ENCODE measurements at places on chromosomes 16 and 17.

GRCh38 chr17:59342681-59343131 lies 11.3 kb downstream of the YPEL2 start:
- DNase-seq: no peak

- no peak for DNase-seq
Observed at GRCh38 chr17:75326226-75326848, 37.1 kb upstream of the SLC25A19 start.

DNA sequence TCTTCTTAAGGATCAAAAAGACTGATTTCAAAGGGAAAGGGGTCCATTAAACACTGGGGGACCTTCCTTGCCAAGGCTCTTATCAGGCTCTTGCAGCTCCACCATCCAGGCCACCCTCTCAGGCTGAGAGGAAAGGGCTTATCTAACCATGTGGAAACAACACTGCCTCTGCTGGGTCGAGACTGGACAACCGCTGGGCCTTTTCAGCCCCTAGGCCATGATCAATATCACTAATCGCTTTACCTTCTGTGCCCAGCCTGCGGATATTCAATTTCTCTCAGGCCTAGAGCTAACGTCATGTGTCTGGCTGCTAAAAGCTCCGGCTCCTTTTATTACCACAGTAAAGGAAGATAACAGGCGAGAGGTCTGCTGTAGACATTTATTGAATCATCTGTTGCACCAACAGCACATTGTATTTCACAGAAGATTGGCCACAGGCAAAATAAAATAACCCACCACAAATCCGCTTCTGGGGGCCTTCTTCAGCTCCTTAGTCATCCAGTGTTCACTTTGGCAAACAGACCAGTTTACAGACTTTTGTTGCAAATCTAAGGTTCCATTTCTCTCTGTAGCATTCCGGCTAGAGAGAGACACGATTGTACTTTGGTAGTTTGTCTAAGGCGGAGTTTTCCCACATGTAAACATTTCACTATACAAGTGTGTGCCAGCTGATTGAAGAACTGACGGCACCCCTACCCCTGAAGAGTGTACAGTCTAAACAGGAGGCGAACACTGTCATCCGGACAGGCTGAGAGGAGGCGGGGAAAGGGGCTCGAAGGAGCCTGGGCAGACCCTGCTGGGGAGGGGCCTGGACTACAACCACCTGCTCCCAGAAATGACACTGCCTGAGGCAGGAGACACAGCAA lies 13.9 kb downstream of the CYB561 start:
- DNase-seq: no peak

DNA sequence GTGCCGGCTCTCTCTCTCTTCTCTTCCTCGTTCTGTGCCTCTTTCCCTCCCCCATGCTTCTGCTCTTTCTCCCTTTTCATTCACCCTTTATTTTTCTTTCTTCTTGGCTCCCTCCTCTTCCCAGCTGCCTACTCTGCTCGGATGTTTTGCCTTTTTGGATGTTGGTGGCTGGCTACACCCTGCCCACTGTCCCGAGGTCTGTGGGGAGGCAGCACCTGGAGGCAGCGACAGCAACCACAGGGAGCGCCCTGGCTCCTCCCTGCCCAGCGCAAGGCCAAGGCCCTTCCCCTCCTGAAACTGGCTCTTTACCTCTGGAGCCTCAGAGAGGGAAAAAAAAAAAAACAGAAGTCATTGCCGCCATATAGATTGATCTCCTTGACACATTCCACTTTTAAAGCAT lies 20.0 kb downstream of the CLUAP1 start:
- no peak for DNase-seq

DNA sequence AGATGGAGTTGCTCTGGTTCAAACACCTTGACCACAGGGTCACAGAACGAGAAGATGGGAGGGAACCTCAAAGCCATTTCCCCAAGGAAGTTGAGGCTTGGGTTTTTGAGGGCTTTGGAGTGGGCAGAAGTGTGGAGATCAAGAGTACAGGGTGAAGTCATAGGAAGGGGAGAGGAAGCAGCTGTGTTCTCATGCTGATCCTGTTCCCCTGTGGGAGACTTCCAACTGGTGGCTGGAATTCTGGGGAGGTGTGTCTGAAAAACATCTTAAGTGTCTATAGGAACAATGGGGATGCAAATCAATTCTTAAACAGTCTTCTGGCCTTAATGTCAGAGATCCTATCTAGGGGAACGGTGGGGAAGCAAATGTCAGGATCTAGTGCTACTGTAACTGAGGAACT lies 38.8 kb upstream of the HSBP1 start:
- DNase-seq: no peak

DNA sequence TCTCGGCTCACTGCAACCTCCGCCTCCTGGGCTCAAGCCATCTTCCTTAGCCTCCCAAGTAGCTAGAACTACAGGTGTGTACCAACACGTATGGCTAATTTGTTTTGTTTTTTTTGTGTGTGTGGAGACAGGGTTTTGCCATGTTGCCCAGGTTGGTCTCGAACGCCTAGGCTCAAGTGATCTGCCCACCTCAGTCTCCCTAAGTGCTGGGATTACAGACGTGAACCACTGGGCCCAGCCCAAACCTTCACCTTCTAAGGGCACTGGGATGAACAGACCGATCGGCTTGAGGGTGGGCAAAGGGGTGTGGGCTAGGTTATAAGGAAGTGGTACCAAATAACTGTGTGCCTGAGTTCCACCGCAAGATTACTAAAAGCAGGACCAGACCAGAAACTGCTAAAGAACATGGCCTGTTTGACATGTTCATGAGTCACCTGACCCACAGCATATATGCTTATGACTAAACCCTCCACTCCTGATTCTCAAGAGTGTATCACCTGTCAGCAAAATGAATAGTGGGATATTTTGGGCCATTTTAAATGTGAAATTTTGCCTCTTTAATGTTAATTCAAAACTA lies 8.1 kb downstream of the TMEM97 start:
- no peak for DNase-seq

- no peak for DNase-seq
Observed at GRCh38 chr16:80028581-80029380, 428.2 kb upstream of the MAF start.

GRCh38 chr16:578870-579405 lies 9.2 kb downstream of the PIGQ start:
- DNase-seq: no peak

- DNase-seq: no peak
Observed at GRCh38 chr17:46738544-46738943, 79.9 kb downstream of the WNT3 start.

- no peak for DNase-seq
Observed at GRCh38 chr17:70343114-70343513, 173.8 kb downstream of the KCNJ2 start.

GRCh38 chr17:61127960-61128359 lies 271.7 kb upstream of the TBX2 start:
- DNase-seq: no peak

- DNase-seq: no peak
Observed at GRCh38 chr16:56282451-56282850, 91.2 kb downstream of the GNAO1 start.

GRCh38 chr17:82330322-82331239 lies 3.0 kb downstream of the SECTM1 start:
- peak; percentile 46 for DNase-seq

- no peak for DNase-seq
Observed at GRCh38 chr17:73351764-73352163, 40.0 kb upstream of the CDC42EP4 start.

GRCh38 chr16:4802659-4803287 lies 340 bp upstream of the ROGDI start:
- DNase-seq: peak; percentile 70

DNA sequence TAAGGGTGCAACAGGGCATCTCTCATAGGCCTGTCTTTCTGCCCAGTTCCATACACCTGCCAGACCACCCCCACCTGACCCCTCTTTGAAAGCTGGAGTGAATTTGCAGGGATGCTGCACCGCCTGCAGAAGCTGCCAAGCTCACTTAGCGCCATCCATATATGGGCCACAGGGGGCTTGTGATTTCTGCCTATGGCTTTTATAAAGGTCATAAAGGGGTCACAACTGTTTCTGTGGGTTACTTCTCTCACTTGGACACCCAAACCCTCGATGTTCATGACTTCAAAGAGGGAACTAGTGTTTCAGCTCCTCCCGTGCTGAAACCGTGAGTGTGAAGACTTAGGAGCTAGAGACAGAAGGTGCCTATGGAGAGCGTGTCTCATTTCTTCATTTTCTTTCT lies 23.9 kb upstream of the MEAK7 start:
- no peak for DNase-seq

DNA sequence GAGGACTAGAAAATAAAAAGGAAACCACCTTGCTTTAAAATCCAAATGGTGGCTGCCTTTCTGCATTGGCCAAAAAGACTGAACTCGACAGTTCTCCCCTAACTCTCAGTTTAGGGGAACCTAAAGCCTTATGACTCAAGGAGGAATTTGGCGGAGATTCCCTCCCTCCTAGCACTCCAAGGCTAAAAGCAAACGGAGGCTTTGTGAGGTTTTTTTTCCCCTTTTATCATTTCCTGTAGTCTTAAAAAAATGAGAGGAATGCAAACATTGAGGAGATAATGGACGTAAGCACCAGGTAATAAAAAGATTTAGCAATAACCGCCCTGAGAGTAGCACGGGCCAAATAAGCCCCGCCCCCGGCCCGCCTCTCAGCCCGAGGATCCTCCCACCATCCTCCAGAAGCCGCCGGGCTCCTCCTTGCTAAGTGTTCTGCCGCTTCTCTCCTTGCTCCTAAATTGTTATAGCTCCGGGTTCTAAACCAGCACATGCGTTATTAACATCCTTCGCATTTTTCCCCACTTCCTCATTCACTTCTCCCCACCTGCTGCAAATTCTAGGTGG lies 5.8 kb upstream of the KIFC3 start:
- no peak for DNase-seq

- no peak for DNase-seq
Observed at GRCh38 chr16:14018851-14019250, 52.3 kb upstream of the MRTFB start.

DNA sequence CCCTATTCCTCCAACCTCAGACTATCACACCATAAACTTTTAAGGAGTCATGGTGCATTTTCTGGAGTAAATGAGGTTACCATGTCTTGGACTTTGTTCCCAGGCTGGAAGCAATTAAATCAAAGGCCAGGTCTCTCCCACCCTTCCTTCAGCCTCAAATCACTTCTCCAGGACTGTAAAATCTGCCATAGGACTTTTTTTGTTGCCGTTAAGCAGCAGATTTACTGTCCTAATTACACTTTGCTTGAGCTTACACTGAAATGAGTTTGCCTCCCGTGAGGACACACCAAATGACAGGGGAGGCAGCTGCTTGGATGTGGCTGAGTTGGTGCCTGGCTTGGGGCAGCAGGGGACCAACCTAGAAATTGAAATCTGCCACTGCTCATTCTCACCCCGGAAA lies 14.7 kb downstream of the DCAKD start:
- no peak for DNase-seq

DNA sequence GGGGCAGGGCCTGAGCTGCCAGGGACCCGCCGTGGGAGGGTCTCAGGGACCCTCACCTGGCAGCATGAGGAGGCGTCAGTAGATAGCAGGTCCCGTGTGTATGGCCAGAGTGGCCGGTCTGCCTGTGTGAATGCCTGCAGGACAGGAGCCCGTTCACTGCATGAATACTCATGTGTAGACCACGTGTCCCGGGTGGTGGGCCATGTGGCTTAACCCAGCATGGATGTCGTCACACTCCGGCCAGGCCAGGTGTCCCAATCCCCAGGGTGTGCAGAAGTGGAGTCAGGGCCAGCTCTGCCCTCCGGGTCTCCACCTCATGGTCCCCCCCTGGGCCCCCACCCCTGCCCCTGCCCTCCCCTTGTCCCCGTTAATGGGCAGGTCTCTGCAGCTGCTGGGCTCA lies 53.7 kb downstream of the BAHCC1 start:
- no peak for DNase-seq

DNA sequence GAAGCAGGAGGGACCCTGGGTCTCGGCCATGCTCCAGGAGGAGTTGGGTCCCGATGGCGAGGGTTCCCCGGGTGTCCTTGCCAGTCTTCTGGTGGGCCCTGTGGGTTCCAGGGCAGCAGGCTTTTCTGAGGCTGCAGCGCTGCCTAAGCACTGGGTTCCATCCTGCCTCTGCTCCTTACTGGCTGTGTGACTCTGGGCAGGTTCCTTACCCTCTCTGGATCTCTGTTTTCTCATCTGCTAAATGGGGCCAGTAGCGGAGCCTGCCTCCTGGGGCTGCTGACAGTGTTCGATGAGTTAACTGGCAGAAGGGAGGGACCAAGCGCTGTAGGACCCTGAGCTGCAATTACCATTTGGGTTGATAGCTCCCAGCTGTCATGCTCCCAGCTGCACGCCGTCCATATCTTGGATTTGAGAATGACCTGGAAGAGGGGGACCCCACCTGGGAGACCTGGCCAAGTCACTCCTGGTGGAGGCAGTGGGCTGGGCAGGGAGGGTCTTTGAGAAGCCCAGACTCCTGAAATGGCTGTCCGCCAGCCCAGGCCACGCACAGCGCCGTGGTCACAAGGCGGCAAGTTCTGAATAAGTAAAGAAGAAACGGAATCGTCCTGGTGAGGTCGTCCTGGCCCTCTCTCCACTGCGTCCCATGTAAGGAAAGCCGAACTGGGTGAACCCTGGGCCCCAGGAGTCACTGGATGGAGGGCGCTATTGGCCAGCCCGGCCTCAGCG lies 47.2 kb upstream of the GSE1 start:
- no peak for DNase-seq

DNA sequence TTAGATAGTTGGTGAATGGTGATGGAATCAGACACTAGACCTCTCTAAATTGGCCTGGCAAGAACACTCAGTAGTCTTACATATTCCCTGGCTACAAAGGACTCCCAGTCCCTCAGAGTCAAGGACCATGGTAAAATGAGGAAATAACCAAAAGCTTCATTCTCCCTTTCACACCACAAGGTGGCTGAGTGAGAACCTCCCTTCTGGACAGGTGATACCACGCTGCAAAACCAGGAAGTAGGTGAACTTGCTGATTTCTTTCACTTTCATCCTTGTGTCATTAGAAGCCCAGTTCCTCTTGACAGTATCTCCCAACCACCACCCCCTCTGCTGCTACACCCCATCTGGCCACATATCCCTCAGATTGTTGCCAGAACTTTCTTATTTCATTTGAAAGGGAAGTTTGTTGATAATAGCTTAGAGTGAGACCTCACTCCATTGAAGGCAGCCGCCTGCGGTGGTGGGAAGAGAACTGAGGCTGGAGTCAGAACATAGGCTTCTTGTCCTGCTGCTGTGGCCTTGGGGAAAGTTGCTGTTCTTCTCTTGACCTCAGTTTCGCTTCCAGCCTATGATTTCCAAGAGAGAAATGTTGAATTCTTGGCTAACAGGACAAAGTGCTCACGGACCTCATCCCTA lies 290.6 kb upstream of the CCL2 start:
- no peak for DNase-seq

GRCh38 chr16:89556750-89557689 lies 3.5 kb upstream of the RPL13 start:
- no peak for DNase-seq

GRCh38 chr17:44983563-44983962 lies 15.5 kb upstream of the C1QL1 start:
- no peak for DNase-seq

- DNase-seq: no peak
Observed at GRCh38 chr17:74964246-74964761, 8.3 kb downstream of the HID1 start.
